Left renal cortex interstitium (tissue), 4 donors: ENCODE measurements at places on chromosomes 1 and 21. TPM values are rescaled to one million over a fixed set of nuclear protein-coding genes. Genes with fewer than 3 reads are reported as not detected.
A peak's percentile ranks its signal among the peaks of the same experiment; 100 is the strongest.

Gene S100A14
- 25.9 TPM for polyA plus RNA-seq

DNA sequence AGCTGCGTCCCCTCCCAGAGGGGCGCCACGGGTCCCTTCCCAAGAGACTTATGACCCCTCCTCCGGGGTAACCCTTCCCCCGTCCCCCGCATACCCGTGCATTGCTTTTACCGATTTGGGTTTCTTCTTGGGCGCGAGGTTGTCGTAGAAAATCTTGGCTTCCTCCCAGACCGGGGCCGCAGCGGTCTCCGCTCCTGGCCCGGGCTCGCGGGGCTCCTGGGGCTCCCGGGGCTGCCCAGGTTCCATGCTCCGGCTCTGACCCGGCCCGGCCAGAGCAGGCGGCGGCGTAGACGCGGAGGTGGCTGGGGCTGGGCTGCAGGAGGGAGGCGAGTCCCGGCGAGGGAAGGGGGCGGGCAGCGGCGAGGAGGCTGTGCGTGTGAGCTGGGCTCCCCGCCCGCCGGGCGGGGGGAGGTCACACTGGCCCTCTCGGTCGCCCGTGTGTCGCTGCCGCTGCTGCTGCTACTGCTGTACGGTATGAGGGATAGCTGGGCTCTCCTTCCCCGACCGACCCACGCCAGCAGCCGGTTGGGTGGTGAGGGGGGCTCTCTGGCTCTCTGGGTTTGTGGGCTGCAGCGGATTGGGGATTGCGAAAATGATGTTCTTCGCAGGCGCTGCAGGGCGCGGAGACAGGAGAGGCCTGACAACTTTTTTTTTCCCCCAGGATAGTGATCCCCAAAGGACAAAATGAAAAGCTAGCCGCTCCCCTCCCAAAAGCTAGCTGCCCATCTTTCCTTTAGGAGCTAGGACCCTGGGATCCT is at the start of gene NT5C1A:
NT5C1A (minus strand) TSS at position 315 of the 758 bp plus-strand sequence; CDS start at position 246, 69 bp downstream.
- DNase-seq = no peak

Gene MAPKAPK2
- polyA plus RNA-seq = 74.3 TPM

DNA sequence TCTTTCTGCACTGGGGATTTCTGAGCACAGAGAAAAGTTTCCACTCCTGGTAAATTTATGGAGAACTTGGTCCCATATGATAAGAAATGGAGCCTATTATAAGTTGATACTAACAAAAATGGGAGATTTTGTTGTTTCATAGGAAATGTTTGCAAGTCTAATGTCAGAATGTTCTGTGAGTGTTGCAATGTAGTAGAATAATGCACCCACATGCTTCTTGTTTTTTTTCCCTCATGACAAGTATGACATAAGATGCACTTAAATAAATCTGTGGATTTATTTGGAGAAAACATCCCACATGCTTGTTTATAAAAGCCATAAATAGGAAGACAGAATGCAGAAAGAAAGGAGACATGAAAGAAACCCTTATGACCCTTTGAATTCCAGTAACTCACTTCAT is 50.8 kb upstream of the KCNJ6 start:
- no peak for DNase-seq

DNA sequence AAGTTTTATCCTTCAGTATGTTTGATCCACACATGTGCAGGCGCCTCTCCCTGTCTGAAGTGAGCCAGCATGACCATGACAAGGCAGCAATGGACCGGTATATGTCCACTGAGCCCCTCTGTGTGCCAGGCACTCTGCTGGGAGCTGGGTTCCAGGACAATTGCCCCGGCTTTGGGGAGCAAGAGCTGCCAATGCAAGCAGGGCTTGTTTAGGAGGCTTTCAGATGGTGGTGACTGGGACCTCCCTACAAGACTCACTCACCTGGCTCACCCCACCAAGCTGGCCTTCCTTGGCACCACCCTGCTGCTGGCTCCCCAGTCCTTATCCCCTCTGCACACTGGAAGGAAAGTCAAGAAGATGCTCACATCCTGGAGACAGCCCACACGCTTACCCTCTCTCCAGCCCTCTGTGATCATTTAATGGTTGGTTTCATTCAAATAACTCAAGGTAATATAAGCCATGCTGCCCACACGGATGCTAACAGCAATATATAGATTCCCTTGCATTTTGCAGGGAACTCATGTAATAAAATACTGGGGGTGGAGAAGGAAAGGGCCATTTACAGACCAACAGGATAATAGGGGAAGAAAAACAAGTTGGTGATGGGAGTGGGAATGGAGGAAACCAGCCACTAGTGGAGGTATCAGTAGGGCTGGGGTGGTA is 23.6 kb downstream of the KCND3 start:
- peak; percentile 36 for DNase-seq

DNA sequence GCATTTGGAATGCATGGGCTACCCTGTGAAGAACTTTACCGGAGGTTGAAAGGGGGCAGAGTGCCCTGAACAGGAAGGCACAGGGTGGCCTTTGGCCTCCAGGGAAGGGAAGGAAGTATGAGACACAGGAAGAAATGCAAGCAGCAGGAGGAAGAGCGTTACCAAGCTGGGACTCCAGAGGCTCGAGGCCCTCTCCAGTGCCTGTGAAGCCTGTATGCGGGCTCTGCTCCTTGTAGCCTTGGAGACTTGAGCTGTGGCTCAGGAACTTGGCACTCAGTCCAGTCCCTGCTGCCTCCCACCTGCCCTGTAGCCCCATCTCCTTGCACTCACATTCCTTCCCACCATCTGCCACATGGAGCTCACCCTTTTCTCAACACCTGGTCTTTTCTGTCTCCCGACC is 33.5 kb upstream of the RNF19B start:
- DNase-seq = no peak

Gene PDE9A
- polyA plus RNA-seq = 35.9 TPM

Gene SPRR2F
- polyA plus RNA-seq = not detected

DNA sequence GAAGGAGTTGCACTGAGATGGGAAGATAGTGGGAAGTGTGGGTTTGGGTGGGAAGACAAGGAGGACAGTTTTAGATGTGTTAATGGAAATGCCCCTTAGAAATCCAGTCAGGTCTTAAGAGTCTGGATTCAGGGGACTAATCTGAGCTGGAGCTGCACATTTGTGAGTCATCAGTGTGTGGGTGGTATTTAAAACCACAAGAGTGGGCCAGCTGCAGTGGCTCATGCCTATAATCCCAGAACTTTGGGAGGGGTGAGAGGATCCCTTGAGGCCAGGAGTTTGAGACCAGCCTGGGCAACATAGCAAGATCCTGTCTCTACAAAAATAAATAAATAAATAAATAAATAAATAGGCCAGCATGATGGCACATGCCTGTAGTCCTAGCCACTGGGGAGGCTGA is 40.9 kb upstream of the SLC6A9 start:
- no peak for DNase-seq

DNA sequence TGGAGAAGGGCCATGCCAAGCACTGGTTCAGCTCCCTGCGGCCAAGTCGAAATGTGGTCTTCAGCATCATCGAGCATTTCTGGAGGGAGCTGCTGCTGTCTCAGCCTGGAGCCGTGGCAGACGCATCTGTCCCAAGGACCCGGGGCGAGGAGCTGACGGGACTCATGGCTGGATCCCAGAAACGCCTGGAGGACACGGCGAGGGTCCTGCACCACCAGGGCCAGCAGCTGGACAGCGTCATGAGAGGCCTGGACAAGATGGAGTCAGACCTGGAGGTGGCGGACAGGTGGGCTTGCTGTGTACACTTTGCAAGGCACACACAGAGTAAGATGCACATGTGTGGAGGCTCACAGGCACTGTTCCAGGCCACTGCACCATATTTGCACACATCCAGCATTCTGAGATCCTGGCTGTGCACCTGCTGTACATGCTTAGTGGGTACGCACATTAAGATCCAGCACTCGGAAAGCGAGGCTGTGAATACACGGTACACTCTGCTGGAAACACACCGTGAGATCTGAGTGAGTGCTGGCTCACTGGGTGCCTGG is 12.8 kb downstream of the SNAP47 start:
- DNase-seq = no peak

Gene MR1
- polyA plus RNA-seq = 5.7 TPM

Gene CFAP107
- polyA plus RNA-seq = 0.68 TPM

DNA sequence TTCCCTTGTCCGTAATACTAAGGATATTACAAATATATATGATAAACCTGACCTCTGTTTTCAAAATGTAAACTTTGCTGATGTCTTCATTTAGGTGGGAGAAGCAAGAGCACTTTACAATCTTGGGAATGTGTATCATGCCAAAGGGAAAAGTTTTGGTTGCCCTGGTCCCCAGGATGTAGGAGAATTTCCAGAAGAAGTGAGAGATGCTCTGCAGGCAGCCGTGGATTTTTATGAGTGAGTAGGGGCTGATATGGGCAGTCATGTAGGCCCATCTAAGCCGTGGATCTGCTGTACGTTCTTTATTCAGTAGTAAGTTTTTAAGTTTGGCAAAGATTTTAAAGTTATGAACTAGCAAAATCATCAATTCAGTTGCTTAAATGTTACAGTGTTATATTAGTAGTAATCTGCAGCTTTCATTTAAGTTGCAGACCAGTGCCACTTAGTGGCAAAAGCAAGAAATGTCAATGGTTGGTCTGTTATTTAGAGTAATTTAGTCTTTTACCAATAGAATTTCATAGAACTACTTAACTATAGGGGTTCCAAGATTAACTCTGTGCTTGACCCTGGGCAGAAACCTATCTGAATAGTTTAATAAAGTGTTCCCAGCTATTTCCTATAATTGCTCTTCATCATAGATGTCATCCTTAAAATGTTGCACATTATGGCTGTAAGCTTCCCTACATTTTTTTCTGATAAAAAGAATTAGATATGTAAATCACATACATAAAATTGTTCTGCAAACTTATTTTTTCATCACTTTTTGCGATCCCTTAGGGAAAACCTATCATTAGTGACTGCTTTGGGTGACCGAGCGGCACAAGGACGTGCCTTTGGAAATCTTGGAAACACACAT is 21.3 kb downstream of the GPSM2 start:
- DNase-seq = peak; percentile 18

GRCh38 chr1:89802051-89802450 is 18.8 kb upstream of the LRRC8D start:
- DNase-seq = no peak

DNA sequence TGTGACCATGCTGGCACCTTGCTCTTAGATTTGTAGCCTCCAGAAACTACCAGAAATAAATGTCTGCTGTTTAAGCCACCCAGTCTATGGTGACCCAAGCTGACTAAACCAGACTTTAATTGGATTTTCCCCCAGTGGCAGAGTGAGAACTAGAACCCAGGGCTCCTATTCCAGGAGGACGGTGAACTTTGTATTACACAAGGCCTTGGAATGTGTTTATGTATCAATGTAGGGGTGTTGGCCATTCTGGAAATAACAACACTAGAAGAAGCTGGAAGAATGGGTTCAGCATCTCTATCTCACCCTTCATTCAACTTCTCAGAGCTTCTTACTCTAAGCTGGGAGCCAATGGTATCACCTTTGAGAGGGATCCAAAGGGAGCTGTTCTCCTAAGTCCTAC is 37.0 kb downstream of the ARHGEF11 start:
- DNase-seq = no peak

DNA sequence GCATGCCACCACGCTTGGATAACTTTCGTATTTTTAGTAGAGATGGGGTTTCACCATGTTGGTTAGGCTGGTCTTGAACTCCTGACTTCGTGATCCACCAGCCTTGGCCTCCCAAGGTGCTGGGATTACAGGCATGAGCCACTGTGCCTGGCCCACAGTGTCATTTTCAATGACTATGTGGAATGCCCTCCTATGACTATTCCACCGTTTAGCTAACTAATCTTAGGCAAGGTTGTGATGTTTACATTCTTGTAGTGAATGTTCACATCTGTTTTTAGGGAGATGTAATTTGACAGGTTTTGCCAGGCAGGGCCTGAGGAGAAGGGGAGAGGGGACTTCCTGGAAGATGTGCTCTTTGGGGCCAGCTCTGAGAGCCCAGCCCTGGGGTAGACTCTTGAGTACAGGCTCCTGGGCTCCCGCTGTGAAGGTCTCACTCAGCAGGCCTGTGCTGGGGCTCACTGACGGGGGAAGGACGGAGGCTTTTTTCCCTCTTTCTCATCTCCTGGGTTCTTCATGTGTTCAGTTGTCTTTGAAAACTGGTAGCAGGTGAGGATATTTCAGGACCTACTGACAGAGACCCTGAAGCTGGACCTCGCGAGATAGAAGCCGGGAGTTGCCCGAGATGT is 13.2 kb downstream of the COQ8A start:
- DNase-seq = no peak

DNA sequence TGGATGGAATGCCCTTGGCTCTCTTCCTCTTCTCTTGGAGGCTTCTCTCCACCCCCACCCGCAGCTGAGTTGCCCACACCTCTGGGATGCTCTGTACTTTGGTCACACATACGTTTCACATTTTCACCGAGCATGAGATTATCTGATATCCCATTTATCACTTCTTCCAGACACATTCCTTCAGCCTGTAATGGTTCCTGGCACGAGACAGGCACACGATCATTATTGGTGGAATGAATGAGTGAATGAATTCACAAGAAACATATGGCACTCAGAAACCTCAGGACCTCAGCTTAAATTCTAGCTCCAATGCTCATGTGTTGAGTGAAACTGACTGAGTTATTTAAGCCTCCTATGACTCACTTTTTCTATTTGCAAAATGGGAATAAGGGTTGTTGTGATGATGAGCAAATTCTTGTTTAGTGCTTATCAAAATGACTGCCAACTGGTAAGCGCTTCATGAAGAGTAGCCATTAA is 242.7 kb upstream of the JUN start:
- DNase-seq = no peak

DNA sequence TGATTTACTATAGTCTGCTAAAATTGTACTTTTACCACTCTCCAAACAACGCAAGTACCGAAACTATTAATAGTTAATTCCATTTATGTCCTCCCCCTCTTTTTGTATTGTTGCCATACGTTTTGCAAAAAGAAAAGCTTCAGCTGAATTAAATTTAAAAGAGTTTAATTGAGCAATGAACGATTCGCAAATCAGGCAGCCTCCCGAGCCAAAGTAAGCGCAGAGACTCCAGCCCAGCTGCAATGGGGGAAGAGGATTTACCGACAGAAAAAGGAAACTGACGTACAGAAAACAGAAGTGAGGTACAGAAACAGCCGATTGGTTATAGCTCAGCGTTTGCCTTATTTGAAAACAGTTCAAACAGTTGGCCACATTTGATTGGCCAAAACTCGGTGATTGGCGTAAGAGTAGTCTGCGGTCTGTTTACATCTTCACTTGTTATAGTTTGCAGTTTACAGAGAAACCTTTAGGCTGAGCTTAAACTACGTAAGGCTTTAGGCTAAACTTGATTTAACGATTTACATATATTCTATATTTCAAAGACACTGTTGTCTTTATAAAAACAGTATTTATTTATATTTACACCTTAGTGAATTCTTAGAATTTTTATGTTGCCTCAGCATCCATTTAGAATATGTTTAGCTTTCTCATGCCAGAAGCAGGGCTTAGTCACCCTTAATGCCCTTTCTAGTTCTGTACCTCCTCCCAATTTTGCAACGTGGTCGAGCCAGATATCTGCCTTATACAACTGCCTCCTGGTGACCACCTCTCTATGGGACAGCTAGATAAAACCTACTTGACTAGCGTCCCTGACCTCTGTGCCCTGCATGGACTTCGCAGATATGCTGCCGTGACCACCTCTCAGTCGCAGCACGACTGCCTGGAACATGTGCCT is 23.8 kb downstream of the CR1 start:
- DNase-seq = no peak

DNA sequence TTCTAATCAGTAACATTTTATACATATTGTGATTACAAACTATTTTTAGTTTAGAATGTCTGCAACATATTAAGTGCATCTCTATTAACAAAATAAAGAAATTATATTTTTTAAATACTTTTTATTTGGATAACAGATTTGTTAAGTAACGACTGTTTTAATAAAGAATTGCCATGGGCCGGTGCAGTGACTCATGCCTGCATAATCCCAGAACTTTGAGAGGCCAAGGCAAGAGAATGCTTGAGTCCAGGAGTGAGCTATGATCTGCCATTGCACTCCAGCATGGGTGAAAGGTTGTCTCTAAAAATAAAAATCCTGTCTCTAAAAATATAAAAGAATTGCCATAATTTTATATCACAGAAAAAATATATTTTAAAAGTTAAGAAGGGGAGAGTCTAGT is 4.1 kb downstream of the LRRIQ3 start:
- DNase-seq = no peak
